ENCODE measurements at places on chromosomes 5 and 9.

GRCh38 chr9:89639367-89639795 lies 34.6 kb downstream of the GADD45G start:
- no peak for DNase-seq

DNA sequence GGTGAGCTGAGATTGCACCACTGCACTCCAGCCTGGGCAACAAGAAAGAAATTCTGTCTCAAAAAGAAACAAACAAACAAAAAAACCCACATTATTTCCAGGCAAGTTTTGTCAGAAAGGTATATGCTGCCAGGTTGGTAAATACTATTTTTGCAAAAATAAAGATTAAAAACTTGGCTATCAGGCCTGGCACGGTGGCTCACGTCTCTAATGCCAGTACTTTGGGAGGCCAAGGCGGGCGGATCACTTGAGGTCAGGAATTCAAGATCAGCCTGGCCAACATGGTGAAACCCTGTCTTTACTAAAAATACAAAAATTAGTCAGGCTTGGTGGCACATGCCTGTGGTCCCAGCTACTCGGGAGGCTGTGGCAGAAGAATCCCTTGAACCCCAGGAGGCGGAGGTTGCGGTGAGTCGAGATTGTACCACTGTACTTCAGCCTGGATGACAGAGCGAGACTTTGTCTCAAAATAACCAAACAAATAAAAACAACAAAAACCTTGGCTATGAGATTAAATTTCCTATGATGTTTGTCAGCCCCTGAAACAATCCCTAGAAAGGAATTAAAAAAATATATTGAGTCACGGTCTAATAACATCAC lies 22.7 kb downstream of the AGXT2 start:
- DNase-seq = no peak

- DNase-seq = no peak
Measured at GRCh38 chr9:109230277-109230676, 63.2 kb upstream of the FRRS1L start.

DNA sequence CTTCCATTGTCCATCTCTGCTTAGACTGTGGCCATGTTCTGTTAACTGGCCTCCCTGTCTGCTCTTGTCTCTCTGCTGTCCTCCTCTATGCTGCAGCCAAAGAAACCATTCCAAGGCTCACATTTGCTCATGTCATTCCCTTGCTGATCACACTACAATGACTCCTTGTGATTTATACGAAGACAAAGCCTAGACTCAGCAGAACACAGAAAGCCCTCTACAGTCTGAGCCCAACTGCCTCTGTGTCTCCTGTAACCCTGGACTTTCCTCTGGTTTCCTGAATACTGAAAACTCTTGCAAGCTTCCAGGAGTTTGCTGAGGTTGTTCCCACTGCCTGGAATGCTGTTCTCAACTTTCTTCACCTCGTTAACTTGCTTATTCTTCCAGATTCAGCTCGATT lies 191.8 kb downstream of the TMEM38B start:
- no peak for DNase-seq

GRCh38 chr5:24644761-24645160 lies at the start of gene CDH10:
Gene CDH10, minus strand, starts transcription at chr5:24644978. Its CDS starts 51,488 bp downstream, at chr5:24593490.
- no peak for DNase-seq

- DNase-seq = no peak
Measured at GRCh38 chr5:125683669-125684068, 739.5 kb upstream of the GRAMD2B start.

GRCh38 chr5:96721351-96721977 lies 59.3 kb downstream of the CAST start:
- DNase-seq = no peak

DNA sequence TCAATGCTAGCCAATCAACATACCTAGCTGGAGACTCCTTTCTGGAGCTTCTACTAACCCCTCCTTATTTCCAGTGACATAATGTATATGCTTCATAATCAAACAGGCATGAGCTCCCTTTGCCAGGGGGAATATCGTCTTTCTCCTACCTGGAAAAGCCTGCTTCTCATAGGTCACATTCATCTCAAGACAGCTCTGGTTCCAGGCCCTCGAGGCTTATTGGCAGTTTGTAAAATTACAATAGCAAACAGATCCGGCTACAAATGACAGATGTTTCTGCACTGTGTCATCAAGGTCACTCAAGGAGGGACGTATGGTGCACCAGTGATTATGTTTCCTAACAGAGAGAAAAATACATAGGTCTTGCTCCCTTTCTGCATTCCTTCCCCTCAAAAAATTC lies 140.0 kb downstream of the SAXO1 start:
- no peak for DNase-seq

DNA sequence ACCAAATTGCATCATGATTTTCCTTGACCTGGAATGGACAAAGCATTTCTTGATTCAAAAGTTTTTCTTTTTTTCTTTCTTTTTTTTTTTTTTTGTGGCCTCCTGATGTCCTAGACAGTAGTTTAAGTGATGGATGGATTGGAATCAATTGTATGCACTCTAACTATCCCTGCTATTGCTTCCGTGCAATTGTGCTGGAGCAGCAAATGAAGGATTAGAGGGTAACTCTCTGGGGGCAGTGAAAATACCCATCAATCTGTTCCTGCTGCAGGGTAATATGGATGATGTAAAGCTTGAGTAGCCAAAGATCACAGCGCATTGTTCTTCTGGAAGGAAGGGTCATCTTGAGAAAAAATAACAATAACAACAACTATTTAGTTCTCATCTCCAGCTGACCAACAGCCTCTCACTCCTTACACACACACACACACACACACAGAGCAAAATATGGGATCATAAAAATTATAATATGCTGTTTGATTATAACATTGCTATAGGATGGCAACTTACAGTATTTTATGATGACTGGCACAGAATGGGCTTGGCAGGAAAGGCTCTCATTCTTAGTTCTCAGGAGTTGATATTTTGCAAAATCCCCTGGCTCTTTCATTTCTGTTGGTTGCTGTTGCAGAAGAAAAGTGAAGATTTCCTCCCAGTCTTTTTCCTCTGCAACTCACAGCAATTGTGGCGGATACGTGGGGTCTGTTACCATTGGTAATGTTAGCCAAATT lies 160.9 kb upstream of the DMAC1 start:
- DNase-seq = no peak

DNA sequence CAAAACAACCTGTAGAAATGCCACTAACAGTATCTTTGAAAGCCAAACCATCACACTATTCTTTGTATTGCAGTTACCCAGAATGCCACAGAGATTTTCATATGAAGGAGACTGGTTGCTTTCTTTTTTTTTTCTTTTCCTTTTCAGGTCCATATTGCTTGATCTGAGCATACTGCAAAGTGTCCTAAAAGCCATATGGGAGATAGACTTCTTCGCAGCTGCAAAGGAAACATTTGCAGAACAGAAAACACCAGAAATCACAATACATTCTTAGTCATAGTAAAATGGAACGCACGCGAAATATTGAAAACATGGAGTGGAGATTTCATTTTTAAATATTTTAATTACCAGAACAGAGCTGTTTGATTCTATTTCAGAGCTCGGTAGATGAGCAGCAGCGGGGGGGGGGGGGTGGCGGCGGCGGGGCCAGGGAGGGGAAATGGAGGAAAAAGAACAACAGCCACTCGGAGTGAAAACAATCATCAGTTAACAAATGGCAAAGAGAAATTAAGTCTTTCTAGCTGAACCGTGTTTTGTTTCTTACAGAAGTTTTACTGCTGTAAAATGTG lies 284.1 kb downstream of the NFIB start:
- DNase-seq = no peak

- DNase-seq = no peak
Measured at GRCh38 chr9:35177520-35177919, 15.7 kb downstream of the UNC13B start.

DNA sequence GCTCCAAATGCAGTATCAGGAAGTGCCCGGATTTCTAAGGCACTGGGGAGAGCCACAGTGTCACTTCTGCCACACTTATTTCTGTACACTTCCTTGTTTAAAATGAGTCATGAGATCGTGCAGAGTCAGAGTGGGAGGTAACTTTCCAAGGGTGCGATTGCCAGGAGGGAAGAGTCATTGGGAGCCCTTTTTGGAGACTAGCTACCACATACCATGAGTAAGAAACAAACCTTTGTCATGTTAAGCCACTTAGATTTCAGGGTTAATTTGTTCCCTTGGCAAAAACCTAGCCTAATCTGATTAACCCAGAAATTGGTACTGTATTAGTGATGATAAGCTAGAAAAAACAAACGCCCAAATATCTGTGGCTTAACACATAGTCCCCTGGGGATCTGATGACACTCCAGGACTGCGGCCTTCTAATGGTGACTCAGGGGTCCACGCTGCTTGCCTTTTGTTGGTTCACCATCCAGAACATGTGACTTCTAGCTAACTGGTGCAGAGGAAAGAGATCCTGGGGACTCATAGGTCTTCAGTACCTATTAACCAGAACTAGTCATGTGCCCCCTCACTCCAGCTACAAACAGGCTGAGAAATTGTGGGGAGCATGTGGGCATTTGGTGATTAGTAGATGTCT lies 48.6 kb upstream of the TLE1 start:
- DNase-seq = peak; percentile 21

- DNase-seq = no peak
Measured at GRCh38 chr9:133735931-133736330, 2.2 kb downstream of the SARDH start.

GRCh38 chr9:96015876-96016686 lies 140.6 kb downstream of the ERCC6L2 start:
- DNase-seq = no peak

- no peak for DNase-seq
Measured at GRCh38 chr9:82981552-82981951, 81.4 kb downstream of the RASEF start.

DNA sequence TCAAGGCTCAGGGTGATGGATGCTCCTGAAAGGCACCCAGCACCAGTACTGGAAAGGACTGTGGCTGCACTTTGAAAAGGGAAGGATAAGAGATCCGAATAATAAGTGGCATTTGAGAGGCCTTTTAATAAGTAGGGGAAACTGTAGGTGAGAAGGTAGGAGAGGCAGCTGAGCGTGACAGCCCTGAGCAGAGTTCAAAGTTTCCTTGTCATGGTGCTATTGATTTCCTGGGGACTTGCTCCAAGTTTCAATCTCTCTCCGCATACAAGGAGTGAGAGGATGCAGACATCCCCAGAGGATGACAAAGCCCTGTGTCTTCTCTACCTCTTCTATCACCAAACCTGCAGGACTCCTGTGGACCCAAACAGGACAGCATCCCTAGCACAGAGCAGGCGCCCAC lies 354.5 kb downstream of the SPOCK1 start:
- no peak for DNase-seq

- DNase-seq = no peak
Measured at GRCh38 chr5:68456756-68457217, 241.2 kb downstream of the PIK3R1 start.

GRCh38 chr5:171599957-171600612 lies 180.6 kb downstream of the FGF18 start:
- no peak for DNase-seq

- DNase-seq = peak; percentile 55
Measured at GRCh38 chr9:106862821-106863720, at the start of gene ZNF462. Gene ZNF462, plus strand, starts transcription at chr9:106863166. Its CDS starts 60,218 bp downstream, at chr9:106923384.

- no peak for DNase-seq
Measured at GRCh38 chr9:120894321-120895148, 17.5 kb upstream of the PHF19 start.

DNA sequence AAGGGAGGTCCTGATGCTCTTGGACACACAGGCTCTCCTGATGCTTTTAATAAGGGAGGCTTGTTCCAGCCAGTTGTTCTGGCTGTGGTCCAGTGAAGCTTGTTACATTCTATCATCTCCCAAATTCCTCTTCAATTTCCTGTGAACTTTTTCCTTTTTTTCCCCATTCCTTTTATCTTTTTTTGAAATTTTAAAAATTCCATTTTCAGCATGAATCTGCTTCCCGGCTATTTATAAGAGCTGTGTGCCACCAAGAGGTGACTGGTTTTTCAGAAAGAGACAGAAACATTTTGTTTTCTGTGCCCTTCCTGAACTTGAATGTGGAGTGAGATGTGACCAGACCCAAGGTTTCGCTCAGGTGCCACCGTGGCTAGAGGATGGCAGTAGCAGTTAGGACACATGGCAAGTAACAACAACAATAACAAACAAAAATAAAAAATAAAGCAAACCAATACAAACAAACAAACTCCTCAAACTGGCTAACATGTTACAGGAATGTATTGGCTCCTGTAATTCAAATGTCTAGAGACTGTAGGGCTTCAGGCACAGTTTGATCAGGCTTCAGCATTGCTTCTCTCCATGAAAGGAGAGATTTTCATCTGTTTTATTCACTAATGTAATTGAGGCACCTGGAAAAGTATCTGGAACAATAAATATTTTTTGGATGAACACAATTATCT lies 121.1 kb downstream of the BOD1 start:
- DNase-seq = peak; percentile 40

GRCh38 chr5:5490774-5491347 lies 68.4 kb downstream of the ICE1 start:
- DNase-seq = no peak

DNA sequence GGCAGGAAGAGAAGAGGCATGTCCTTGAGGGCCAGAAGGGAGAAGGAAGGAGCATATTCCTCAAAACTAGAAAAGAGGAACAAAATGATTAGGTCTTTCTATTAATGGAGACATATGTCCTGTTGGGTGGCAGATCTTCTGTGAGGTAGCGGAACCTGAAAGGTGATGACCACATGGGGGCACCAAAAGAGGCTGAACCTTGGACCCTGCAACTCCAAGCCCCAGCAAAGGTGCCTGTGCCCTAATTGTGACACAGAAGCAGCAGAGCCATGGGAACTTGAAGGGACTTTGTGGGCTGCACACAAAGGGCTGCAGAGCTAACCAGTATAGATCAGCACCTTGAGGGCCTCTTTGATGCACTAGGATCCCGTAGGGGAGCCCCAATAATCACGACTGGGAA lies 158.0 kb downstream of the BAAT start:
- no peak for DNase-seq

DNA sequence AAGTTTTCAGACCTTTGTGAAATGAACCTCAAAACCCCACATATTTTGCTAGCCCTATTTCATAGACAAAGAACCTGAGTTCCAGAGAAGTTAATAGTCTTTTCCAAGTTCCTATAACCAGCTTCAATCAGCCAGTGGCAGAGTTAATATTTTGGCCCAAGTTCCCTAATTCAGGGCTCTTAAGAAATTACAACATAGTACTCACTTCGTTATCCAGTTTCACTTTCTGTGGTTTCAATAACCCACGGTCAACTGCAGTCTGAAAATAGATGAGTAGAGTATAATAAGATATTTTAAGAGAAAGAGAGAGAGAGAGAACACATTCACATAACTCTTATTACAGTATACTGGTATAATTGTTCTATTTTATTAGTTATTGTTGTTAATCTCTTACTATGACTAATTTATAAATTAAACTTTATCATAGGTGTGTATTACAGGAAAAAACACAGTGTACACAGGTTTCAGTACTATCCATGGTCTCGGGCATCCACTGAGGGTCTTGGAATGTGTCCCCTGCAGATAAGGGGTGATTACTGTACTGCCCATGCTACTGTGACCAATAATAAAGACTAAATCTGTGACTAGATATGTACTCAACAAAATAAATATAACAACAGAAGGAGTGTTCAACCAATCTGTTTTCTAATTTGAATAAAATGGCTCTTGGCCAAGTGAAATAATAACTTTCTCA lies 9.3 kb upstream of the MYOT start:
- no peak for DNase-seq

- DNase-seq = no peak
Measured at GRCh38 chr9:98333703-98334582, 78.5 kb upstream of the TBC1D2 start.

- DNase-seq = peak; percentile 60
Measured at GRCh38 chr9:385818-386398, 171.2 kb downstream of the DOCK8 start.
